H9 (cell line): ENCODE measurements at places on chromosomes 12 and 14.
A peak's percentile ranks its signal among the peaks of the same experiment; 100 is the strongest.

DNA sequence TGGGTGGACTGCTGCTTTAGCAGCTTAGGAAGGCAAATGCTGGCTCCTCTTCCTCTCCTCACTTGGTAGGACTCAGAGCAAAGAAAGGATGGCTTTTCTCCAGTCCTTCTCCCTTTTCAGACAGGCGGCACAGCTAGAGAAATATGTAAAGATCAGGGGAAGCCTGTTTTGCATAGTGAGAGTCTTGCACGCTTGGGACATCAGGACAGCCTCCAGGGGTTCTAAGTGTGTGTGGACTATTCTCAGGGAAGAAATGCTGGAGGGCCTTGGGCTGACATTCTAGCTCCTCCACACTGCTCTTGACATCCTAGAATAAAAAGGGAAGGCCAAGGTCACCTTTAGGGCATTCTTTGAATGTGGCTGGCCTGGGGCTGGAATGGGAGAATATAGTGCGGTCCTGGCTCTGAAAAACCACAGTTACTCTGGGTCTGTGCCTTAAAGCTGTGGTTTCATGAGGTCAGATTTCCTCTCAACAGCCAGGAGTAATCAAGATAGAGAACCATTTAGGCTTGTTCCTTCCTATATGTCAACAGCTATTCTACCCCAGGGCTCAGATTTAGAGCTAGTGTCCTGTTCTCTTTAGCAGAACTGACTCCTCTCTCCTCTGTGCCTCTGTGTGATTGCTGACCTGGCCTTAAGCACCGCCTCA, 24.3 kb downstream of the CMA1 start:
- no peak for DNase-seq

- no peak for DNase-seq
Measured at GRCh38 chr14:76391981-76392690, 16.2 kb downstream of the ESRRB start.

DNA sequence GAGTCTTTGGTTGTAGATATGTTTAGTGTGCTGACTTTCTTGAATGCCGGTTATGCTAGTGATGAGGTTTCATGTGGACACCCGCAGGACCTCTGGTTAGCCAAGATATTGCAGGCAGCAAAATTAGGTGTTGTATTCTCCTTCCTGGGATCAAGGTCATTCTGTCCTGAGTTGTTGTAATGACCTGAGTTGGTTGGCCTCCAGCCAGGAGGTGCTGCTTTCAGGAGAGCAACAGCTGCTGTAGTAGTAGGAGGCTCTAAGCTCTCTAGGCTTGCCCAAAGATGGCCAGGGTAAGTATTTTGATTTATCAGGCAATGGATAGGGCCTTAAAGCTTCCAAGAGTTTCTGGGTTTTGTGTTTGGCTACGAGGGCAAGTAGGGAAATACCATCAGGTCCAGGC, 56.0 kb upstream of the BDKRB2 start:
- no peak for DNase-seq

DNA sequence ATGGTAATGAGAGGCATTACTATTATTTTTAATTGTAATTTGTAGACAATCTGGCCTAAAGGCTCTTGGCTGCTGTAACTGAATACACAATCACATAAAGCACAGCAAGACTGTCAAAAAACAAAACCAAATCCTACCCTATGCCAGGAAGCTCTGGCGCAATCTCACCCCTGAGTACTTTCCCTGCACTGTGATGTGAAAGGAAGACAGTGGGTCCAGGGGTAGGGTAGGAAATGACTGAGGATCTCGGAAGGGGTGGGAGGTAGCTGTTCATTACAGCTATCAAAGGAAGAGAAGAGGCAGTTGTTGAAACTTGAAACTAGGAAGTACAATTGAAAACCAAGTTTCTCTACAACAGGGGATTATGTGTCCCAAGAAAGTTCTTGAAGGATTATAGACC, 202.8 kb downstream of the ANO2 start:
- DNase-seq = no peak

DNA sequence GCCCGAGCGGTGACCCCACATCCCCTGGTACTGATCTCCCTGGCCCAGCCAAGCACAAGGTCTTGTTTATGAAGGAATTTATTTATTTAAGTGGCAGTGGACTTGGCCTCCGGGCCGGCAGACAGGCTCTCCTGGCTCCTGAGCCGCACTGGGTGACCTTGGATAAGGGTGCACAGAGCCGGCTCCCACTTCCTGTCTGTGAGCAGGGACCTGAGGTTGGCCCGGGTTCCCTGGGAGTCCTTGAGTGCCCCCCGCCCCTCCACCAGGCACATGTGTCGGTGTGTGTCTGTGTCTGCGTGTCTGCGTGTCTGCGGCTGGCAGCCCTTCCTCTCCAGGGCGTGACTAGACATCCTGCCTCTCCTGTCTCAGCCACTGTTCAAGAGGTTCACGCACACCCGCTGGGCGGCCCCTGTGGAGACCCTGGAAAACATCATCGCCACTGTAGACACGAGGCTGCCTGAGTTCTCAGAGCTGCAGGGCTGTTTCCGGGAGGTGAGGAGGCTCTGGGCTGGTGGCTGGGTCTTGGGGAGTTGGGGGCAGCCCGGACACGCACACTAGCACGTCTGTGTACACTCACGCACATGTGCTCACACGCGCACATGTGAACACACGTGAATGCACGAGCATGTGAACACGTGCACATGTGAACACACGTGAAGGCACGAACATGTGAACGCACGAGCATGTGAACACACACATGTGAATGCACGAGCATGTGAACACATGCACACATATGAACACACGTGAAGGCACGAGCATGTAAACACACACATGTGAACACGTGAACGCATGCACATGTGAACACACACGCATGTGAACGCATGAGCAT, 9.3 kb downstream of the TNFAIP2 start:
- DNase-seq = no peak

GRCh38 chr14:98512501-98513251, 759.3 kb downstream of the BCL11B start:
- DNase-seq = no peak

DNA sequence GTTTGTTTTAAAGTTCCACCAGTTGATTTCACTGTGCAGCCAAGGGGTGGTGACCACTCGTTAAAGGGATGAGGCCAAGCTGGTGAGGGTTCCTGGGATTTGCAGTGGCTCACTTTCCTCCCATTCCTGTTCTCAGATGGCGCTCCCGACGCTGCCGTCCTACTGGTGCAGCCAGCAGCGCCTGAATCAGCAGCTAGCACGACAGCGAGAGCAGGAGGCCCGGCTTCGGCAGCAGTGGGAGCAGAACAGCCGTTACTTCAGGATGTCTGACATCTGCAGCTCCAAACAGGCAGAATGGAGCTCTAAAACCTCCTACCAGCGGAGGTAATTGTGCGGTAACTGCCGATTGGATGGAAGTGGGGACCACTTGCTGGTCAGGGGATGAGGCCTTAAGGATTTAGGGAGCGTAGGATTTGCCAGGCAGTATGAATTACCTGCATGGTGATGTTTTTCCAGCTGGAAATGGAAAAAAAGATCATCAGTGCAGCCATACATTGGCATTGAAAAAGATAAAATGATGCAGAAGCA, 2.9 kb downstream of the TCHP start:
- DNase-seq = no peak

DNA sequence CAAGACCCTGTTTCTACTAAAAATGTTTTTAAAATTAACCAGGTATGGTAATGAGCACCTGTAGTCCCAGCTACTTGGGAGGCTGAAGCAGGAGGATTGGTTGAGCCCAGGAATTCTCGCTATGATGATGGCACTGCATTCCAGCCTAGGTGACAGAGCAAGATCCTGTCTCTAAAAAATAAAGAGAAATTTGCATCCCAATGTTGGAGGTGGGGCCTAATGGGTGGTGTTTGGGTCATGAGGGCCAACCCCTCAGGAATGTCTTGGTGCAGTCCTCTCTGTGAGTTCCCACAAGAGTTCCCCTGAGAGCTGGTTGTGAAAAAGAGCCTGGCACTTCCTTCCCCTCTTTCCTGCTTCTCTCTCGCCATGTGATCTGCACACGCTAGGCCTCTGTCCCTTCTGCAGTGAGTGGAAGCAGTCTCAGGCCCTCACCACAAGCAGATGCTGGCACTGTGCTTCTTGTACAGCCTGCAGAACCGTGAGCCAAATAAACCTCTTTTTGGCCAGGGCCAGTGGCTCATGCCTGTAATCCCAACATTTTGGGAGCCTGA, 11.3 kb downstream of the ACOT6 start:
- peak; percentile 49 for DNase-seq

- no peak for DNase-seq
Measured at GRCh38 chr12:15806826-15807225, 17.6 kb upstream of the EPS8 start.

- no peak for DNase-seq
Measured at GRCh38 chr12:116563262-116563661, 4.1 kb downstream of the MAP1LC3B2 start.

- no peak for DNase-seq
Measured at GRCh38 chr14:95326987-95327386, 7.3 kb upstream of the CLMN start.

GRCh38 chr12:52493172-52493571, at the start of gene KRT6A:
TSS of gene KRT6A (minus strand) at chr12:52493257. CDS start at chr12:52493188, 69 bp downstream.
- DNase-seq = no peak

DNA sequence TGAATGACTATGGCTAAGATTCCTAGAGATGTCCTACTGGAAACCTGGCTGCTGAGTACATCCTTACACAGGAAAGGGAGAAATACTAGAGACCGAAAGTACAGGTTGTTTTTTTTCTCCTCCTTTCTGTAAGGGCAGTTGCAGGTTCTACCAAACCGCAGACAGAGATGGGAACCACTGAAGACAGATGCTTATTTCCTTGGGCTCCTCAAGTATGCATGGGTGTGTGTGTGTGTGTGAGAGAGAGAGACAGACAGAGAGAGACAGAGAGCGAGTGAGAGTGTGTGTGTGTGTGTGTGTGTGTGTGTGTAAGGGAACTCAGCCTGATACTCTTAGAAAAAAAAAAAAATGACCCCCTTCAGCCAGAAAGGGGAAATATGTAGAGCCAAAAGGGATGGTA, 42.5 kb downstream of the MAP4K5 start:
- DNase-seq = no peak

- DNase-seq = no peak
Measured at GRCh38 chr14:46985529-46986380, 334.2 kb upstream of the RPL10L start.

DNA sequence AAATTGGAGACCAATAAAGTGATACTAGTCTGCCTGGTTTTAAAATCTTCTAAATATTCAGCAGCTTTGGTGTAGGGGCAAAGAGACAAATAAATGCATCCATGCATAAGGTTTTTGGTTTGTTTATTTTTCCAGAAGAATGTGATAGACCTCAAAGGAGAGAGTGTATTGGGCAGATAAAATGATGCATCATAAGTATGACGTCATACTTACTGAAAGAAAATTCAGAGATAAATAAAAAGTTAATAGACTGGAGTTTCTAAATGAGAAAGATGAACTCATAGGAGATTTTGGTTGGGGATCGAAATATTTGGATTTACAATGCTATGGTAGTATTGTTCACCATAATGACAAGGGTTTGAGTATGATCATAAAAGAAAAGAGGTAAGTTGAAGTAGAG, 10.2 kb downstream of the SYT10 start:
- DNase-seq = no peak

DNA sequence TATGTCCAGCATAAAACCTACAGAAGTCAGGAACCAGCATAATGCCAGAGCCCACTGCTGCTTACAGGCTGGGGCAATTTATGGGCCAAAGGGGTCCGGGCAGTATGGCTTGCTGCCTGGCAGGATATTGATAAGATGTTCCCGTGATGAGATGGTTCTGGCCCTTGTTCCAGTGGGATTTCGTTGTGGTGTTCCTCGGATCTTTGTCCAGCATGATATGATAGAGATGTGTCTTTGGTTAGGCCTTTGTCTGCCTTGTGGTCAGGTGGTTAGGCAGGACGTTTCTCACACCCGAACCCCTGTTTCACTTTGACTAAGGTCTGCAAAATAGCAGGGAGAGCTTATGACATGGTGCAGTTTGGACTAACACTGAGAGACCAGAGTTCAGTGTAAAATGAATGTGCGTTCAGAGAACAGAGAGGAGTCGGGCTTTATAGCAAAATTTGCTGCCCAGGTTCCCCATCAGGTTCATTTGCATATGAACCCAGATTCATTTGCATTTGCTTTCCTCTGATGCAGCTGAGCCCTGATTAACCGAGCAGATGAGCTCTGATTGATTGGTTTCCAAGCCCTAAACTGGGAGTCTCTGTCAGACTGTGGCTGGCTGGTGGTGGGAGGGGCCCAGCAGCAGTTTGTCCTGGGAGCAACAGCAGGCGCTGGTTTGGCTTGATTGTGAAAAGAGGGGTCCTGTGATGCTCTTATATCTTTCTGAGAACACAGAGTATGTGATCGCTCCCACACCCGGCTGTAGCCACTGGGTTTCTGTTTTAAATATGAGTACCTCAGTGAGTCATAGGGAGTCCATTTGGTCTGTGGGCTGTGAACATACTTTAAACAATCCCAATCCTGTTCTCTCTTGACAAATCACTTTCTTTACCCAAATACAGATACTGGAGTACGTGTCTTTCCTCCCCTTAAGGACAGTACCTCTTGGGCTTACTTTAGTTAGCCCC, 156.3 kb upstream of the PZP start:
- peak; percentile 92 for DNase-seq

GRCh38 chr14:54299410-54300363, 97.1 kb upstream of the CDKN3 start:
- no peak for DNase-seq

DNA sequence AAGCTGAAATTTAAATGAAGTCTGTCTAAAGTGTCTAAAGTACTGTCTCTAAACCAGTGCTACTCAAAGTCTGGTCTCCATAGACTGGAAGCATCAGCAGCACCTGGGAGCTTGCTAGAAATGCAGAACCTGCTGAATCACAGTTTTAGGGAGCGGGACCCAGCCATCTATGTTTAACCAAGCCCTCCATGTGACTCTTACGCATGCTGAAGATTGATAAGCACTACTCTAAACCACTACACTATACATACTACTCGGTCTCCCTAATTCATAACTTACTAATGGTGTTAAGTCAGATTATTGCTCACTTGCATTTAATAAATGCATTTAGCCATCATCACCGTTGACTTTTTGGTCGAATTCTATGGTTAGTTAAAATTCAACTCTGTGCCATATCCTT, 88.8 kb downstream of the SLC25A21 start:
- no peak for DNase-seq

GRCh38 chr12:120346031-120346430, 18.5 kb upstream of the PLA2G1B start:
- DNase-seq = no peak

GRCh38 chr12:19045426-19045825, 84.1 kb upstream of the PLEKHA5 start:
- no peak for DNase-seq

- peak; percentile 75 for DNase-seq
Measured at GRCh38 chr14:57066887-57067513, 201.7 kb downstream of the EXOC5 start.

DNA sequence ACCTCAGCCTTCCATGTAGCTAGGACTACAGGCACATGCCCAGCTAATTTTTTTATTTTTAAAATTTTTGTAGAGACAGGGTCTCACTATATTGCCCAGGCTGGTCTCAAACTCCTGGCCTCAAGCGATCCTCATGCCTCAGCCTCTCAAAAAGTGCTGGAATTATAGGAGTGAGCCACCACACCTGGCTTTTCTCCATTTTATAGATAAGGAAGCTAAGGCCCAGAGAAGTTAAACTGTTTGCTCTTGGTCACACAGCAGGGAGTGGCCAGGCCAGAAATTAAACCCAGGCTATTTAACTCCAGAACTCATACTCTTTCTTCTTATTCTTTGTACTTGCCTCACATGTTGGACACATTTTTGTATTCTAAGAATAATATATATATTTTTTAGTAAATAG, 16.5 kb downstream of the UBE3B start:
- no peak for DNase-seq
